NCI-H2029 (cell line): ENCODE measurements at places on chromosomes 11 and 22.

DNA sequence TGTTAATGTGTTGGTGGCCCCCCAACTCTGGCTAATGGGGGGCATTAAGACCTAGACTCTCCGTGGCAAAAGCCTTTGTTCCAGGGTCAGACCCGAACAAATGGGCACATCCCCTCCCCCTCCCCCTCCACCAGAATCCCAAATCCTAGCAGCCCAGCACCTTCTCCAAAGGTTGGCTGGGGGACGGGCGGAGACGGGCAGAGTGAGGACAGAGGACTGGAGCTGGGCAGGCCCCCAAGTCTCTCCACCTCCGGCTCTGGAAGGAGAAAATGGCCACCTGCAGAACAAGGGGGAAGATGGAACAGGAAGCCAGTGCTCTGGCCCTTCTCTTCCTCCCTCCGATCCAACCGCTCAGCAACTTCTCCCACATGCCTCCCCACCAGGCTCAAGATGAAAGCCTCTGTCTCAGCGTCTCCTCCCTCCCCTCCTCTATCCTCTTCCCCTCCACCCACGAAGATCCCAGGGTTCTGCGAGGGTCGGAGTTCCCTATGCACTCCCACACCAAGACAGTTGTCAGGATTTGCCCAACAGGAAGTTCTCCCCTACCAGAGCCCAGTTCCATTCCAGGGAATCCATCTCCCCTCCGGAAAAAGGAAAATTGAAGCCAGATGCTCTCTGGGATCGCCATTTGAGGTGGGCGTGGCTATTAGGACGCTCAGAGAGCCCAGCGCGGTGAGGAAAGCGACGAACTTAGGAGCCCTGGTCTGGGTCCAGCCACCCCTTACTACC lies 20.1 kb downstream of the ADA2 start:
- DNase-seq = peak; percentile 75

- DNase-seq = no peak
Observed at GRCh38 chr22:48755059-48755949, 1072.4 kb downstream of the BRD1 start.

DNA sequence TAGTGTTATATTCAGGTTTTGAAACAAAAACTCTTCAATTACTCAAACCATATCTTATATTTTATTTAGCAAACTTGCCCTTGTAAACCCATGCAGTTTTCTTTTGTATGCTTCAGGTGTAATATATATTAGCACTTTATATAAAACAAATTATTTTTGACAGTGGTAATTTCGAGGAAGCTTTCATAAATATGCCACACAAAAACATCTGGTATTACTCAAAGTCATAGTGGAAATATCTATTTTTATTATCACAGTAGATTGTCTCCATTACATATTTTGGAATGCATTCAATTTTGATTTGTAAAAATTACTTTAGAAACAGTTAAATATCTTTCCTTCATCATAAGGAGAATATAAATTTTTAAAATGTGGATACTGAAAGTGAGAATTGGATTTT lies 89.1 kb upstream of the FIBIN start:
- no peak for DNase-seq

GRCh38 chr11:66539170-66539869 lies 6.5 kb downstream of the ZDHHC24 start:
- no peak for DNase-seq

DNA sequence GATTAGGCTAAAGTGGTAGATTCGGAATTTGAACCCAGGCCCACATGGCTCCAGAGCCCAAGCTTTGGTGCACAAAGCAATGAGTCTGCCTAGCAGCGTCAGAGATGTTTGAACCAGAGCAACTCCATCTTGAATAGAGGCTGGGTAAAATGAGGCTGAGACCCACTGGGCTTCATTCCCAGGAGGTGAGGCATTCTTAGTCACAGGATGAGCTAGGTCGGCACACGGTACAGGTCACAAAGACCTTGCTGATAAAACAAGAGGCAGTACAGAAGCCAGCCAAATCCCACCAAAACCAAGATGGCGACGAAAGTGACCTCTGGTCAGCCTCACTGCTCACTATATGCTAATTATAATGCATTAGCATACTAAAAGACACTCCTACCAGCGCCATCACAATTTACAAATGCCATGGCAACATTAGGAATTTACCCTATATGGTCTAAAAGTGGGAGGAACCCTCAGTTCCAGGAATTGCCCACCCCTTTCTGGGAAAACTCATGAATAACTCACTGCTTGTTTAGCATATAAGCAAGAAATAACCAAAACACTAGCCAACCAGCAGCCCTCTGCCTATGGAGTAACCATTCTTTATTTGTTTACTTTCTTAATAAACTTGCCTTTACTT lies 40.3 kb upstream of the DAGLA start:
- DNase-seq = no peak
